Midbrain (tissue), 1 donor: ENCODE measurements at places on chromosomes 5 and 9.
A peak's percentile ranks its signal among the peaks of the same experiment; 100 is the strongest.

DNA sequence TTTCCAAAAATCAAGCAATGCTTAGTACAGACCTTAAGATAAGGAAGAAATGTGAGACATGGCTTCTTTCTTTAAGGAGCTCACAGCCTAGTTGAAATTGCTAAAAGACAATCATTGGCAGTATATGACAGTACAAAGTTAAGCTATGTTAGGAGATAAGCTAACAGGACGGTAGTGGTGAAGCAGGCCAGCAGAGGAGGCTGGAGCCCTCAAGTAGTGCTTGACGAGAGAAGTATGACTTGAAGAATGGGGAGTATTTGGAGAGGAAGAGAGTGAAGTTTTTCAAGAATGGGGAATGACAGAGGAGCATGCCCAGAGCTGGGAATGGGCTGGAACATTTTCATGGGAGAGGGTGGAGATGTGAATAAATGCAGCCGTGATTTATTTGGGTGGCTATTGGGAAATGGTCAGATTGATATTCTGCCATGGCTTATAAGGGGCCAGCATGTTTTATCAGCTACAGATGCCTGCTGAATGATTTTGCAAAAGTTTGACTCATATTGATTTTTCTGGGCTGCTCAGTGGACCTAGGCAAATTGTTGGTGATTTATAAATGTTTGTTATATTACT is 43.7 kb downstream of the LURAP1L start:
- no peak for DNase-seq

DNA sequence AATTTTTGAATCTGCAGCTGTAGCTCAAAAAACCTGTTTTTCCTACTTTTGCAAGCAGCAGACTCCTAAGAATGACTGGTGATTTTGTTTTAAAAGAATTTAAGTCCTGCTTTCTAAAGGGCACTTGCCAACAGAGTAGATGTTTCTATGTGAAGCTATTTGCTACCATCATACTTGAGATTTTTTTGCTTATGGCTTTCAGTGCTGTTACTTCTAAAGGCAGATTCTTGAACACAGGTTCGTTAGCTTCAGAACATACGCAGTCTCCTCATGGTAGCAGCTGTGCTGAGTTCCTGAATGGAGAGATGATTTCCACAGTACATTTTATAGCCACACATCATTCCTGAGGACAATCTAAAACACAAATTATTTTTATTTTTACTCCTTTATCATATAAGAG is 24.4 kb upstream of the ELL2 start:
- DNase-seq, result no peak

- no peak for DNase-seq
Observed at GRCh38 chr5:81086881-81087281, 126.7 kb downstream of the RASGRF2 start.

DNA sequence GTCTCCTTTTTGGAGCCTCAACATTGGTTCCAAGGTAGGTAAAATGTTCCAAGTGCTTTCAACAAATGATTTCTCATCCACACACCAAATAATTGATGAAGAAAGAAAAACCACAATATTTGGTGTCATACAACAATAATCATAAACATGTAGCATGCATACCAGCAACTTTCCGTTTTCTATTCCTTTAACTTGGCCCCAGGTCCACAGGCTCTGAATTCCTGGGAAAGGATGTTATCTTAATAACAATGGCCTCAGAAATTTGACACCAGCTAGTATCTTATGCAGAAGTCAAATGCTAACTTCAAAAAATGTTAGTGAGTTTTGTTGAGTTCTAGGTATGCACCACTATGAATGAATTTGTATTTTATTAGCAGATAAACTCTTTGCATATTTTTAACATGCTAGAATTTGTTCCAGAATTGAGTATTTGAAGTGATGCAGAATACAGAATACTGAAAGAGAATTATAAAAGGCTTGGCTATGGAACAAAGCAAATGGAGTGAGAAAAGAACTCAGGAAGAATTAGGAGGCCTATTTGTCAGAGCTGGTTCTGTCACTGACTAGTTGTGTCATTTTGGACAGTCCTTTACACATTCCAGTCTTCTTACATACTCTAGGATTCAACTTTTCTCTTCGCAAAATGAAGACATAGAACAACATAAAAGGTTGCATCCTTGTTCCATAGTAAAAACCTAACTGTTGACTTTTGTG is 435.3 kb upstream of the TNC start:
- no peak for DNase-seq

DNA sequence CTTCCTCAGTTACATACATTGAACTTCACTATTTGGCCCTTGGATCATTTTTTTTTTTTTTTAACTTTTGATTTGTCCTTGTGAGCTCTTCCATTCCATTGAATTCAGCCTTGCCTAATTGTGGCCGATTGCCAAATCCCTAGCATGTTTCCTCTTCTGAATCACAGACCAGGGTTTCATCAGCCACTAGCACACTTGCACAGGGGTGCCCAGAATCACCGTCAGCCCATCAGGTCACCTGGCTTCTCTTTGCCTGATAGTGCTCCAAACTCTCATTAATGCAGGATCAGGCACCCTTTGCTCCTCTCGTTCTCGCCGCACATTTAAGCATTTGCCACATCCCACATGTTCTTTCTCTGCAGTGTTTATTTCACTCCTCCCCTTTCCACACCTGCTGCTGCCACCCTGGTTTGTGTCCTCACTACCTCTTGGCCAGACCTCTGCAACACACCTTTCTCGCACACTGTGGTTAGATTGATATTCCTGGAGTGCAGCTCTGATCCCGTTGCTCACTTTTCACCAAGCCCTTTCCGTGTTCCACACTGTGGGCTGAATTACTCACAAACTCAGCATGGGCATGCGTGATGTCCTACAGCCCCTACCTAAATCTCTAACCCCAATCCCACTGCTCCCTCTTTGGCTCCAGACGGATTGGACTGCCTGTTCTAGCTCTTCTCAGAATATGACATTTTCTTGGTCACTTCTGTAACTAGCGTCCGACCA is 9.8 kb downstream of the PIK3R1 start:
- DNase-seq, result peak; percentile 39

DNA sequence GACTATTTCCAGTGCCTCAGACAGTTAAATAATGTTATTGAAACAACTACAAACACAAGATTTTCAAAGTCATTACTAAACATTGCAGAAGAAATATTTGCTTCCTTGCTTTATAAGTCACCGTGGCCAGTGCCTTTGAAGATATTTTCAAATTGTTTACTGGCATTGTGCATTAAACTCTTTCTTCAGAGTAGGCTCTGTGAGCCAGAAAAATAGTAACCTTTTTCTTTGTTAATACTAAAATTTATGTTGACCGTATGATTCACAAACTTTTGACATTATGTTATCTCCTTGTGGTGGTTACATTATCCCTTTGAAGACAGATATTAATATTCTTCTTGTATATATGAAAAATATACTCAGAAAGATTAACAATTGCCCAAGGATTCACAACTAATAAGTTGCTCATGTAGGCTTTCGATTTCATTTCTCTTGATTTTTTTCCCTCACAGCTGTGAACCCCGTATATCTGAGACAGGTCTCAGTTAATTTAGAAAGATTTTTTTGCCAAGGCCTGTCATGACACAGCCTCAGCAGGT is 140.1 kb downstream of the NR3C1 start:
- DNase-seq, result no peak

DNA sequence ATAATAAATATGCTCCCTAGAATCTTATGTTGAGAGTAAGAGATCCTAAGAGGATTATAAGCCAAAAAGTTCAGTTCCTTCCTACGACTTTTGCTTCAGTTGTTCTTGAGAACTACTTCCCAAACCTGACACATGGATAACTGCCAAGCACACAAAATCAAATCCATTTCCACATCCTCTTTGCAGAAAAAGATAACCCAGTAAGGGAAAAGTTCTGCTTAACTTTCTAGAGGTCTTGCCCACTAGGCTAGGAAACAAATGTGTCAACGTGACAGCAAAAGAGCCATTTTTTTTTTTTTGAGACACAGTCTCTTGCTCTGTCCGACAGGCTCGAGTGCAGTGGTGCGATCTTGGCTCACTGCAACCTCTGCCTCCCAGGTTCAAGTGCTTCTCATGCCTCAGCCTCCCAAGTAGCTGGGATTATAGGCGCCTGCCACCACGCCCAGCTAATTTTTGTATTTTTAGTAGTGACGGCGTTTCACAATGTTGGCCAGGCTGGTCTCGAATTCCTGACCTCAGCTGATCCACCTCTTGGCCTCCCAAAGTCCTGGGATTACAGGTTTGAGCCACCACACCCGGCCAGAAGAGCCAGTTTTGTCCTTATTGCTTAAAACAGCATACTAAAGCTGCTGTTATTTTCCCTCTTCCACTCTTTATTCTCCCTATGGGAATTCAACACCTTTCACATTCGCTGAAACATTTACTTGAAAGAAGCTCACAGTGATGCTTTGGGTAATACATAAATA is 24.2 kb downstream of the CSNK1A1 start:
- no peak for DNase-seq

GRCh38 chr5:111972548-111972947 is 215.6 kb upstream of the NREP start:
- DNase-seq, result no peak

GRCh38 chr9:9942764-9943424 is 669.9 kb downstream of the PTPRD start:
- DNase-seq, result peak; percentile 72

DNA sequence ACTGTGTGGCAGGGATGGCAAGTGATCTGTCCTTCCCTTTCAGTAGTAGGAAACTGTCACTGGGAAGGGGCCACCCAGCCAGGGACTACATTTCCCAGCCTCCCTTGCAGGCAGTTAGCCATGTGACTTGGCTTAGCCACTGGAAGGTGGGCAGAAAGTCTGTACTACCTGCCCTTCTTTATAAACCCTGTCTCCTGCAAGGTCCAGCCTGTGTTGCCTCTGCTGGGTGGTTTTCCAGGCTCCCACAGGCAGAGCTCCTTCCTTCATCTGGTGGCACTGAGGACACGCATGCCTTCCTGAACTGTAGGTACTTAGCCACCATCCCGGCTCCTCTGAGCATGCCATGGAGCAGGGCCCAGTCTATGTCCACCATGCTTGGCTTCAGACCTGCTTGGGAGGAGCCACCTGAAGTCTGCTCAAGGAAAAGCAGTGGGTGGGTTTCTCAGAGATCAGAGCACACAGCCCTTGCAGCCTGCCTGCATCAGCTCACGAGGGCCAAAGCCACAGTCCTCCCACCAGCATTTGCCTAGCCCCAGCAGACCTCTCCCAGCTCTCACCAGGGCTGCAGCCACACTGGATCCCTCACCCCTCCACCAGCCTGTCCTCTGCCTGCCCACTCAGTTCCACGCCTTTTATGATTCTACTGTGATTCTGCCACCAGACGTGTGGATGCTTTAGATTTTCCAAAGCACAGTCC is 16.7 kb upstream of the SLC25A51 start:
- DNase-seq, result no peak

DNA sequence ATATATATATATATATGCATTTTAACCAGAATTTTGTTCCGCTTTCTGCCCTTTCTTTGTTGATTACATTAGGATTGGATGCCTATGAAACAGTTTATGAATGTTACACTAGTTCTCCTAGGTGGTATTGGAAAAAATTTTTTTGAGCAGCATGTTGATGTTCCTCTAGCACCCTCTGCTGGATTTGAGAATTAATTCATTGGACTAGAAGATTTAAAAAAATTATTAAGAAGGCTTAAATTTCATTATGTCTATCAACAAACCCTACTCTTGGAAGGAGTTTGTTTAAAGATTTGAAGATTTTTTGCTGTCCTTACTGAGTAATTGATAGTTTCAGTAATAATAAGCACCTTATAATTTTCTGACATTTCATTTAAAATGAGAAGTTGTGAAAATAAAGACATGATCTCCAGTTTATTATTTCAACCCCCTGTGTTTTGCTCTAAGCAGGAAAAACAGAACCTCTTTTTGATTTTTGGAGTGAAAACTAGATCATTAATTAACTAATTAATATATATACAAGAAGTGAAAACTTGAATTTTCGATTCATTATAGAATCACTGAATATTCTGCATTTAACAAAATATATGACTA is 89.6 kb downstream of the CCDC171 start:
- peak; percentile 3 for DNase-seq

- DNase-seq, result no peak
Observed at GRCh38 chr5:87784879-87785495, 372.3 kb upstream of the CCNH start.

GRCh38 chr5:145509336-145510136 is 325.6 kb downstream of the PRELID2 start:
- DNase-seq, result no peak

- no peak for DNase-seq
Observed at GRCh38 chr5:60473654-60474053, 226.3 kb downstream of the DEPDC1B start.
